ENCODE measurements at places on chromosomes 6 and 20.

- no peak for DNase-seq
Observed at GRCh38 chr6:41471064-41471895, 74.9 kb upstream of the FOXP4 start.

GRCh38 chr6:63347599-63347998 is 27.8 kb upstream of the LGSN start:
- no peak for DNase-seq

DNA sequence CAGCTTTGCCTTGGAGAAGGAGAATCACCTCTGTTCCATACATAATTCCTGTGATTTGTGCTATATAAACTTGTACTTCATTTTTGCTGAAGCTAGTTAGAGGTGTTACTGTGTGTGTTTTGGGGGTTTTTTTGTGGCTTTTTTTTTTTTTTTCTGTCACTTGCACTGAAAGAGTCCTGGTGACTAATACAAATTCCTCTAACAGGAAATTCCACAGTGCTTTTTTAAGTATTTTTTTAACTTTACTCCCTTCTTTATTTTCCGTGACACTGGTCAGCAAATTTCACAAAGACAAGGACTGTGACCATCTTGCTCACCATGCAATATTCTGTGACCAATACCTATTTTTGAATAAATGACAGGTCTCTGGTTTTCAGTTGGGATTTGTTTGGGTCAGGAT is 110.5 kb downstream of the ISM1 start:
- no peak for DNase-seq

DNA sequence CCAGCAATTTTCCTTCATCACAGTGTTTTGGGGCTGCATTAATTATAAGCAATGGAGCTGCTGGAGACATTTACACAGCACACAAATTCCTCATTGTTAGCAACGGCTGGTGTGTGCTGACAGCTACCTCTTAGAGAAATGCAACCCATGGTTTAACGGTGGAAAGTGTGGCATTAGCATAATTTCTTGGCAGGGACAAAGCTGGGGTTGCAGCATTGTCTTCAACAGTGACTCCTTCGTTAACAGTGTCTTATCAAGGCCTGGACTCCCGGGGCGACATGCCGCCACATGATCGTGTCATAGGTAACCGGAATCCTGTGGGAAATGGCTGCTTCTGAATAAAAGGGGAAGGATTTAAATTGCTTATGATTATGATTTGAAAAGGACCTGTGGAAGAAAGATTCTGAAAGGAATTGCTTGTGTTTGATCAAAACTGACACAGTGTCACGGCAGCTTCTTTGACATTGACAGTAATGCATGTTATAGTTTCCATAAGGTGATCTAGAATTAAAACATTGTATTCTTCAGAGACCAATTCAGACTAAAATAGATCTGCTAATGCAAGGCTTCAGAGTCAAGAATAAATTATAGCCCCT is 128.0 kb downstream of the UST start:
- peak; percentile 65 for DNase-seq

DNA sequence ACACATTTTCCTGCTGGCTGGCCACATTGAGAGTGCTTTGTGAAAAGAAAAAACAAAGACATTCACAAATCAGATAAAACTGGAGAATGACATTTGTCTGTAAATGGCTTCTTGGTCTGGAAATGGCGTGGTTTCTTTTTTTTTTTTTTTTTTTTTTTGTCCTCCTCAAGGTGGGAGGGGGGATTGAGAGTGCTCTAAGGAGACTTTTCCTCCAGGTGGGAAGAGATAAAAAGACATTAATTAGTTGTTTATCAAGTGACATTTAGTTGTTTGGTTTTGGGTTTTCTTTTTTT is 40.4 kb downstream of the GNAS start:
- no peak for DNase-seq

DNA sequence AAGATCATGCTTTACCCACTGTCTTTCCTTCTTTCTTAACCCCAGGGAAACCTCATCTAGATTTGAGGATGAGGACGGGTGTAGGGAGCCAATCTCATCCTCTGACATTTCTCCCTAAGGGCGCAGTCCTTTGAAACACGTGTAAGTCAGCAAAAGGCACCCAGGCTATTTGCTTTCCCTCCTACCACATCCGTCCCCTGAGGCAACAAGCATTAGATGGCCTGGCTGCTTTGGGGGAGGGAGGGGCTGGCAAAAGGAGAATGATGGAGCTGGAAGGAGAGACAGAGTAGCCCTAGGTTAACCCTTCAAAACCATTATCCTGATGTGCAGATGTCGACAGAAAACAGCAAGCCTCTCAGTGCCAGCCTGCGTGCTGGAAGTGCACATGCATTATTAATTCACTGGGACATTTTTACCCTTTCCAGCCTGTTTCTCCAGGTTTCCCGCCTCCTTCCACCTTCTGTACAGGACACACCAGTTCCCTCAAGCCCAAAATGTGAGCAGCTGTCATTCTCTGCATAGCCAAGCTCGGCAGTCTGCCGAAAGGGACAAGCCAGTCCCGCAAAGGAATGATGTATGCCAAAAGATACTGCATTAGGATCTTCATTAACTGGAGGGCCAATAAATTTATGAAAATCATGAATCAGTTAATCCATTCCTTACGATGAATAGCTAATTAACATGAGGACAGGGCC is 547.2 kb downstream of the CD83 start:
- no peak for DNase-seq

DNA sequence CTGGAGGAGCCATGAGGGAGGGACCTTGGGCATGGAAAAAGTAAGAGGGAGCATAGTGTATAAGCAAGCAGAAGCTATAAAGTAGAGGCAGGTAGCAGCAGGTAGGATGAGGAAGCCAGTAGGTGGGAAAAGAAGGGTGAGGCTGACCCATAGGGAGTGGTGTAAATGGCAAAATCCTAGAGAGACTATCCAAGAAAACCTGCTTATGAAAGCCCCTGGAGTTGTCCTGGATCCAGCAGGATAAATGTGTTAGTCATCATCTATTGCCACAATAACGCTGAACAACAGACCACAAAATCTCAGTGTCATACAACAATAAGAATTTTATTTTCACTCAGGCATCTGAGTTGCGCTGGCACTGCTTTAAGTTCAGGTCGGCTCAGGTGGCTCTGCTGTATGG is 30.2 kb downstream of the CHD6 start:
- no peak for DNase-seq

DNA sequence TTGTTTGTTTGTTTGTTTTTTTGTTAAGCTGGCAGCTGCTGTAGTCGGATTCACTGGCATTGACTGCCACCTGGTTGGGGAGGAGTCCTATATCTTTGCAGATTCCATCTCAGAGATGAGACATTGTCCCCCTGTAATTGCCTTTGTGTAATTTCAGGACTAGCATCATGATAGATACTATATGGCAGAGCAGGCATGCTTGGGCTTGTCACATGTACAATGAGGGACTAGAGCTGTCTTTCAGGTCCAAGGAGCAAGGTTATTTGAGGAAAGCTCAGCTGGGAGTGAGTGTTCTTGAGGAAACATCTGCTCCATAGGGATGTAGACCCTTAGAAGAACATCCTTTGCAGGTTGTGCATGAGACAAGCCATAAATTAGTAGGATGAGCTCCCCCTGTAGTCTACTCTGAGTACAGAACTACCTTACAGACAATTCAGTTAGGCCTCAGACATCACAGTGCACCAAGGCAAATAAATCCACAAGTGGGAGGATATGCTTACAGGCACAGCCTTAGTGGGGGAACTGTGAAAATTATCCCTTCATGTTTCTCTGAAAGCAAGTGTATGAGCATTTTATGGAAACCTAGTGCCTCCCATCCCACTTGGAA is 62.1 kb downstream of the BMP2 start:
- DNase-seq = no peak

DNA sequence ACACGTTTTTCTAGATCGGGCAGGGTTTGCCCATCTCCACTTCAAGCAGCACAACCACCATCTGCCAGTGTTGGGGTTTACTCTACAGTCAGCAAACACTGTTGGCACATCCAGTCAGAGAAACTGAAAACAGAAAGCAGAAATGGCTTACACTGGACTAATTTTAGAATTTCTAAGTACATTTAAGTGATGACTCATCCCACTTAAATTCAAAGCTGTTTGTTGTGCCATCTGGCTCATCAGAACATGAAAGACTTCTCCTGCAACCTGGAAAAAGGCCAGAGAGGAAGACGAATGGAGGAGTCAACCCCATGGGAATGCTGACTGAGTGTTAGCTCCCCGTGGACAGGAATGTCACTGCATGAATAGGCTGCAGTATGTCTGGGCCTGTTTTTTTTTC is 21.8 kb downstream of the FAM209B start:
- no peak for DNase-seq

- no peak for DNase-seq
Observed at GRCh38 chr6:106727480-106728149, 98.2 kb downstream of the QRSL1 start.

DNA sequence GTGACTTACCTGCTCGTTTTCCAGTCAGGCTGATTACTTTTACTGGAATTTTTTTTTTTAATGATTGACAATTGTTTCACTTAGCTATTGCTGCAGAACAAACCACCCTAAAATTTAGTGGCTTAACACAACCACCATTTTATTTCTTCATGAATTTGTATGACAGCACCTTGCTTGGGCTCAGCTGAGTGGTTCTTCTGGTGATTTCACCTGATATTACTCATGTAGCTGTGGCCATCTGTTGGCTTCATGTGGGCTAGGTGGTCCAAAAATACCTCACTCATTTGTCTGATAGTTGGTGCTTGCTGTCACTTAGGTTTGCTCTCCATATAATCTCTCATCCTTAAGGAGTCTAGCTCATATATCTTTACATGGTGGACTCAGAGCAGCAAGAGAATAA is 5.3 kb downstream of the ISM1 start:
- no peak for DNase-seq

- DNase-seq = no peak
Observed at GRCh38 chr20:12700701-12701100, 308.1 kb upstream of the SPTLC3 start.

- DNase-seq = no peak
Observed at GRCh38 chr6:146441907-146442306, 101.7 kb upstream of the RAB32 start.

DNA sequence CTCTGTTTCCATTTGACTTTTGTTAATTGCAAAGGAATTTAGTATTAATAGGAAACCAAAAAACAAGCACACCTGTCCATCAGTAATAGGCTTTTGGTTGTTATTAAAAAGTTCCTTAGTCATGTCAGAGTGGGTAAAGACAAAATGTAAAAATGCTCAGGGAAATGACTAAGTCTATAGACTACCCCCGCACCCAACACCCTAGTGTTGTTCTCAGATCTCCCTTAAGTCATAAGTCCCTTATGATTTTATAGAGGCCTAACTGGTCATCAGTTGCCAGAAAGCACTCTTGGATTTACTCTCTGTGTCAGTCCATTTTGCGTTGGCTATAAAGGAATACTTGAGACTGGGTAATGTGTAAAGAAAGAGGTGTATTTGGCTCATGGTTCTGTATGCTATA is 52.8 kb downstream of the MAP3K4 start:
- no peak for DNase-seq

GRCh38 chr6:35624341-35625070 is 64.2 kb downstream of the FKBP5 start:
- DNase-seq = no peak

GRCh38 chr6:3176562-3177355 is 19.4 kb upstream of the TUBB2A start:
- DNase-seq = no peak

DNA sequence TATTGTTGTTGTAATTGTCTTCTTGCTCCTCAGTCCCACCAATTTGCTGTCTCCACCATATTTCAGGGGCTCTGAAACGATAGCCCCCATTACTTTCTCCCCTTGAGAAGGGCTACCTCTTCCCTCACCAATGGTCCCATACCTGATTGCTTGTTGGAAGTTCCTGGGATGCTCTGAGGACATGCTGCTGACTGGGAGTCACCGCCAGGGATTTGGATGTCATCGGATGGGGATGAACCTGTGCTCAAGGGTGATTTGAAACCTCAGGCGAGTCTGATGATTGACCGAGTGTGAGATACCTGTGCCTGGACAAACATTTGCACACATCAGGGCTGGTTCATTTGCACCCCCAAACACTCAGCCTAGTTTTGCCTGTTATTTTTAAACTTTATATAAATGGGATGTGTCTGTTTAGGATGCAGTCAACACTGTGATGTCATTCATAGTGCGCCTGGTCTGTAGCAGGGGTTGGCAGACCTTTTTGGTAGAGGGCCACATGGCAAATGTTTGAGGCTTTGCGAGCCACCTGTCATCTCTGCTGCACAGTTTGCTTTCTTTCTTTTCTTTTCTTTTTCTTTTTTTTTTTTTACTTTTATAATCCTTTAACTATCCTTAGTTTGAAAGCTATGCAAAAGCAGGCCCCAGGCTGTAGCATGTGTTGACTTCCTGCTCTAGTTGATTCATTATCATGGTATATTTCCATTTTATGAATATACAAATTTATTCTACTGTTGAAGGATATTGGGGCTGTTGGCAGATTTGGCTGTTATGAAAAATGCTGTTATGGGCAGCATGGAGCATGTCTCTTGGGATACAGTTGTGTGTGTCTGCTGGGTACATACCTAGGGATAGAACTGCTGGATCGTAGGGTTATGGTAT is 118.5 kb upstream of the PHACTR3 start:
- DNase-seq = peak; percentile 42

- DNase-seq = no peak
Observed at GRCh38 chr6:145329257-145329656, 406.1 kb downstream of the EPM2A start.

DNA sequence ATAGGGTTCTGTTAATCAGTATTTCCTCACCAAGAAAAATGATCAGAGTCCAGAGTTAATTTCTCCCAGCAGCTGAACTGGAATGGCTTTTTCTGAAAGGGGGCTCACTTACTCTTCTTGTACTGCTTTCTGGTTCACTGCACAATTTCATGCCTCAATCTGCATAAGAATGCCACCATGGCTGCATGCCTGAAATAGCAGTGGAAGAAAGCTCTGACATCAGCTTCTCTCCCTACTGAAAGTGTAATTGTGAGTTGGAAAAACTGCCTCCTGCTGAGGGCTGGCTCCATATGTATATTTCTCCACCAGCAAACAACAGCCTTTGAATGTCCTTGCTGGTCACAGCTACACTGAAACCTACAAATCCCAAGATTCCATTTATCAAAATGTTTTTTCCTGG is 1027.2 kb upstream of the GJE1 start:
- no peak for DNase-seq

GRCh38 chr20:845941-846893 is 12.7 kb downstream of the FAM110A start:
- no peak for DNase-seq

DNA sequence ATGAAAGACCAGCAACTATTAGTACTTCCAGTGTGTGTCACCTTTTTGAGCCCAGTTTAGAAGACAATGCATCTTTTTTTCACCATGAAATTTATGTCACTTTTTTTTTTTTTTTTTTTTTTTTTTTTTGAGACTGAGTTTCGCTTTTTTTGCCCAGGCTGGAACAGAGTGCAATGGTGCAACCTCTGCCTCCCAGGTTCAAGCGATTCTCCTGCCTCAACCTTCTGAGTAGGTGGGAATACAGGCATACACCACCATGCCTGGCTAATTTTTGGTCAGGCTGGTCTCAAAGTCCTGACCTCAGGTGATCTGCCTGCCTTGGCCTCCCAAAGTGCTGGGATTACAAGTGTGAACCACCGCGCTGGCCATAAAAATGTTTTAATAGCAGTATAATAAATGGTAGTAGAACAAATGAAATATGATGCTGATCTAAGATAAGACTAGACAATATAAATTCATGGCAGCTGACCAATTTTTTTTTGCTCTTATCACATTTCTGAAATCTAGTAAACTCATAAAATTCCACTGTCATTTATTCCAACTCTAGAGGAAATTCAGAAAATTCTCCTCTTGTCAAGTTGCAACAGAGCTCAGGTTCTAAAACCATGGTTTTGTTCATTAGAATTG is 21.3 kb downstream of the NHSL1 start:
- DNase-seq = no peak

All from NCI-H1048 (cell line).